ENCODE measurements at places on chromosomes 7 and 10.

GRCh38 chr7:2524808-2525657 is 5.5 kb downstream of the LFNG start:
- DNase-seq: no peak

- DNase-seq: no peak
These were observed 102.7 kb downstream of the ANKRD26 start for GRCh38 chr10:26997610-26998009.

GRCh38 chr7:16494955-16495719 is 29.6 kb upstream of the SOSTDC1 start:
- DNase-seq: no peak

DNA sequence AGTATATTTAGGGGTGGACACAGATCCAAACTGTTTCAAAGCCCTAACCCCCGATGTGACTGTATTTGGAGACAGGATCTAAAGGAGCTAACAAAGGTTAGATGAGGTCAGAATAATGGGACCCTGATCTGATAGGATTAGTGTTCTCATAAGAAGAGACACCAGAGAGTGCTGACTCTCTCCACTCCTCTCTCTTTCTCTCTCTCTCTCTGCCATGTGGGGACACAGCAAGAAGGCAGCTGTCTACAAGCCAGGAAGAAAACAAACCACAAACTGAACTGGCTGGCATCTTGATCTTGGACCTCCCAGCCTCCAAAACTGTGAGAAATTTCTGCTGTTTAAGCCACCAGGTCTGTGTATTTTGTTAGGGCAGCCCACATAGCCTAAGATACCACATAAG is 84.7 kb upstream of the KDM7A start:
- DNase-seq: no peak

DNA sequence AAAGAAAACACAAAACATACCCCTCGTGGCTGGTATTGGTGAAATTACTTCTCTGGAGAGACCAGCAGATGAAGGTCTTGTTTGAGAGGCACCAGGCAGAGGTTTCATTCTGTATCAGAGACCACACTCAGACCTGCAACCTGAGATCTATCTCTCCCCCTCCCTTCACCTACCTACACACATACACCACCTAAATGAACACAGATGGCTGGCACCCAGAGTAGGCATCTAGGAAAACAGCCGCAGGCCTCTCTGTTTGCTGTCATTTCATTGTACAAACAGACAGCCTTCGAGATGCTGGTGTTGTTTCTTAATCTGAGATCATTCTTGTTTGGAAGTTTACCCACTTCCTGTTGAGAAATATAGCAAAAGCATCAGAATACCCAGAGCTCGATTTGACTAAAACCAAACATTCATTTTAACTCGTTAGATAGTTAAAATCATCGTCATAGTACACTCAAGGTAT is 173.9 kb upstream of the SLC25A13 start:
- no peak for DNase-seq

Measured in CD4-positive, alpha-beta T cell treated with Interferon gamma for 1 hour (primary cell).